PC-3 (cell line): ENCODE measurements at places on chromosomes 4 and X.

- DNase-seq = peak; percentile 90
These were observed at the start of gene HSD17B10 for GRCh38 chrX:53433651-53434639. Gene HSD17B10, minus strand, starts transcription at chrX:53434370. Its CDS starts 25 bp downstream, at chrX:53434345.

- no peak for DNase-seq
These were observed 158.6 kb downstream of the TET2 start for GRCh38 chr4:105305019-105305836.

GRCh38 chrX:15985937-15986336, 131.3 kb upstream of the AP1S2 start:
- peak; percentile 6 for DNase-seq

DNA sequence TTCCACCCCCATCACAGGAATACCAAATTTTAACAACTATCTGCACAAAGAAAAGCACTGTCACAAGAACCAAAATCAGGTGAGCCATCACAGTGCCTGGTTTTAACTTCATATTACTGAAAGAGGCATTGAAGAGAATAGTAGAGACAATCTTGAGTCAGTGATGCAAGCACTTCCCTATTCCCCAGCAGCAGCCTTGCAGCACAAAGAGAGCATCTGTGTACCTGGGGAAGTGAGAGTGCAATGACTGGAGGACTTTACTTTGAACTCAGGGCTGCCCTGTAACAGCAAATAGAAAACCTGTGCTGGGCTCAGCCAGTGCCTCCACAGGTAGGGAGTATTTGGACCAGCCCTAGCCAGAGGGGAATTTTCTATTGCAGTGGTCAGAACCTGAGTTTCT, 361.8 kb downstream of the TEX13C start:
- DNase-seq = no peak

GRCh38 chr4:37715889-37716402, 29.8 kb upstream of the RELL1 start:
- DNase-seq = peak; percentile 3

- DNase-seq = peak; percentile 76
These were observed 117.7 kb upstream of the SLC6A14 start for GRCh38 chrX:116318672-116319071.

DNA sequence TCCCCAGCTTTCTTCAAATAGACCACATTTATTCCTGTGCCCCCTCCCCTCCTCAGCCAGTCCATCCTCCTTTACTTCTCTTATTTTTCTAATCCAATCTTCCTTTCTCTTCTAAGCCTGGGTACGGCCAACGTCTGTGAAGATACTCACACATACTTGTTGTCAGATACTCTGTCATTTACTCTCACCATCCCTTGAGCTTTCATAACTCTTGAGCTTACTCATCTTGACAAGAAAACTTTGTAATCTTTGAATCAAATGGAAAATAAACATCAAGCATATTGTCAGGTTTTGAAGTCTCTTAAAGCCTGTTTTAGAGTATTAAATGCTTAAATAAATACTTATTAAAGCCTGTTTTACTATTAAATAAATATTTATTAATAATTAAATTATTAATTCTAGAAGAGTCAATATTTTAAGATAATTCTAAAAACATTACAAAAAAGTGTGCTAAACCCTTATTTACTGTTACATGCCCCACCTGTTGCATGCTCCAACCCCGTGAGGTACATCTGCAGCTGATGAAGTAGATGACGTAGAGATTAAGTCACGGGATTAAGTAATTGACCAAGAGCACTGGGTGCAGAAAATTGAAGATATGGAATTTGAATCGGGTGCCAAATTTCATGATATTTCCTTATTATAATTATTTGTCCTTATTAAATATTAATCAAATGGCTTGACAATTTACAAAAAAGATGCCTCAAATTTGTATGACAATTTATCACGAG, 1.5 kb upstream of the TRIML2 start:
- peak; percentile 24 for DNase-seq

DNA sequence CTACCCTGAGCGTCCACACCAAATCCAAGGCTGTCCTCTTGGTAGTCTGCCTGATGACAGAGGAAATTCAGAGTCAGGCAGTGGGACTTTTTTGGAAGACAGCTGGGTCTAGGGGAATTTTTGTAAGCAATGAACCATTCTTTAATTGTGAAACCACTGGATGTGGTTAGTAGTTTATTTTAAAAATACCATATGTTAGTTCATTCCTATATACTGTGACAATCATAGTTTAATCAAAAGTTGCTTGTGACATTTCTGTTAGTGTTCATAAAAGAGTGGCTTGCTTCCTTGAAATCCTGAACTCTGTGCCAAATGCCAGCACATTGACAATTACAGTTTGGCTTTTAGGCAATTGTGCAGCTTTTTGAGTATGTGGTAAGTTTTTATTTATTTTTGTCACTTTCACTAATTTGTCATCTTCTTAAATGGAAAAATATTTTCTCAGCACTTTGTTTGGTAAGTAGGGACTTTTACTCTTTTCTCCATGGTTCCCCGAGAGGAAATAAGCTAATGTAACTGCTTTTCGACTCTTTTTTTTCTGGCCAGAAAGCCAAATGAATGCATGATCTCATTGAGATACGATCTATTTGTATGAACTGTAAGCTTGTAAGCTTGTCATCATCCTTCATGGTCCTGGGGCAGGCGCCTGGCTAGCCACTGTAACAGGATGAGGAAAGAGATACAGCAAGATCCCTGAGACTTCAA, 72.6 kb upstream of the SLC4A4 start:
- DNase-seq = peak; percentile 10

- DNase-seq = peak; percentile 17
These were observed 23.5 kb upstream of the IL2 start for GRCh38 chr4:122479935-122480416.

- no peak for DNase-seq
These were observed 19.8 kb upstream of the PPP1R2C start for GRCh38 chrX:42797651-42798269.

- DNase-seq = peak; percentile 2
These were observed 104.7 kb upstream of the EGFL6 start for GRCh38 chrX:13464599-13465275.

DNA sequence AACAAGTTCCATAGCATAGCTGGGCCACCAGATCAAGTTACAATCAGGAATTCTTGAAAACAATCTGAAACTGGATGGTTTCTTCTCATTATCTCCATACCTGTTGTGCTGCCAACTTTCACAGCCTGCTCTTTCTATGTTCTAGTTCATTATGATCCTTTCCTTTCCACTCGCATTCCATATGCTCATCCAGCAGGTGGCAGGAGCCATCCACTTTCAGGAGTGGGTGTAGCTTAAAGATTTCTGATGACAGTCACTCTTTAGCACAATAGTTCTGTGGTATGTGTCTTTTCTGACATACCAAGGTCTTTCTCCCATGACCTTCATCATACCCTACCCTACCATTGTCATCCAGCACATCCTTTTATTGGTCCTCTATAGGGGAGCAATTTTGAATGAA, 46.4 kb downstream of the PAGE2 start:
- DNase-seq = peak; percentile 55

DNA sequence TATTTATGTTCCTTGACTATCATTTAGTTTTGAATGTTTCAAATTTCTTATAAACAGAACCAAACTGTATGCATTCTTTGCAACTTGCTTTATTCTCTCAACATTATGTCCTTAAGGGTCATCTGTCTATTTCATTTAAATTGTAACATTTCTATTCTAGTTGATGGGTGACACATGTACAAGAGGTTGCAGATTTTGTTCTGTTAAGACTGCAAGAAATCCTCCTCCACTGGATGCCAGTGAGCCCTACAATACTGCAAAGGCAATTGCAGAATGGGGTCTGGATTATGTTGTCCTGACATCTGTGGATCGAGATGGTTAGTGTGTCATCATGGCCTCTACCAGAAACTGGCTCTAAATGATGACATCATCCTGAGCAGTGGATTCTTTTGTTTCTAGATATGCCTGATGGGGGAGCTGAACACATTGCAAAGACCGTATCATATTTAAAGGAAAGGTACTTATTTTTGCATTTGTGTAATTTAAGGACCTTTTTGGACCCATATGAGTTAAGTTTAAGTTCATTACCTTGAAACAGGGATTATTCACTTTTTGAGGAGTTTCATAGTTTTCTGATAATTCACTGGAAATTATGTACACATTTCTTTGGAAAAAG, 6.1 kb downstream of the LIAS start:
- peak; percentile 32 for DNase-seq

GRCh38 chr4:145189981-145190380, 9.6 kb upstream of the OTUD4 start:
- DNase-seq = no peak

- DNase-seq = peak; percentile 7
These were observed 454.5 kb upstream of the PCDH7 start for GRCh38 chr4:30265716-30266115.

DNA sequence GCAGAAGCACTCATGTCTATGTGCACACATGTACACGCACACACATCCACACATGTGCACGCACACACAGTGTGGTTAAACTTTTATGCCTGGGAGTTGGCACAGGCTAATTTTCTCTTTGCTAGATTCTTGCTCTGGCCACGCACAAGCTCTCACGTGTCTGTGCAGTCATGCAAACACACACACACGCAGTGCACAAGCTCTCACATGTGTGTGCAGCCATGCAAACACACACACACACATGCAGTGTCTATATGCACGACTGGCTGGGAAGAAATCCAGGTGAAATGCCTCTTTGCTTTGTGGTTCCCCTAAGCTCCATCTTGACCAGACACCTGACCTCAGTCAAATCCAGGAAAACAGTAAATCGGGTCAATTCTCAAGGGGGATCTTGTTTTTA, 138.0 kb downstream of the SHOX start:
- DNase-seq = no peak

GRCh38 chr4:183053681-183054080, 45.4 kb upstream of the WWC2 start:
- DNase-seq = no peak

DNA sequence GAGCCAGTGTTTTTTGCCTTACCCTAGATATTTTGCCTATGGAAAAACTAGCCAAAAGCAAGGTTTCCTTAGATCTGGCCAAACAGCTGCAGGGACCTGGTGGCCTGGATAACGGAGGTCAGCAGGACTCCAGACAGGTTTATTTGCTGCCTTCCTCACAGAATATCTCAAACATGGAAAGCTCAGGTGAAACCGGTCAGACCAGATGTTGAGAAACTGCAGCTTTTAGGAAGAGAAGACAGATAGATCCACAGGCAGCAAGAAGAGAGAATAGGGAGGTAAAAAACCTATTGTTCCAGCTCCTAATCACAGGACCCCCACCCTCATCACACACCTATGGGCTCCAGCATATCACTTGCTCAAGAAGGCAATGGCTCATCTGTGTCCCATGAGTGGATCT, 16.2 kb downstream of the SLC16A2 start:
- peak; percentile 49 for DNase-seq

DNA sequence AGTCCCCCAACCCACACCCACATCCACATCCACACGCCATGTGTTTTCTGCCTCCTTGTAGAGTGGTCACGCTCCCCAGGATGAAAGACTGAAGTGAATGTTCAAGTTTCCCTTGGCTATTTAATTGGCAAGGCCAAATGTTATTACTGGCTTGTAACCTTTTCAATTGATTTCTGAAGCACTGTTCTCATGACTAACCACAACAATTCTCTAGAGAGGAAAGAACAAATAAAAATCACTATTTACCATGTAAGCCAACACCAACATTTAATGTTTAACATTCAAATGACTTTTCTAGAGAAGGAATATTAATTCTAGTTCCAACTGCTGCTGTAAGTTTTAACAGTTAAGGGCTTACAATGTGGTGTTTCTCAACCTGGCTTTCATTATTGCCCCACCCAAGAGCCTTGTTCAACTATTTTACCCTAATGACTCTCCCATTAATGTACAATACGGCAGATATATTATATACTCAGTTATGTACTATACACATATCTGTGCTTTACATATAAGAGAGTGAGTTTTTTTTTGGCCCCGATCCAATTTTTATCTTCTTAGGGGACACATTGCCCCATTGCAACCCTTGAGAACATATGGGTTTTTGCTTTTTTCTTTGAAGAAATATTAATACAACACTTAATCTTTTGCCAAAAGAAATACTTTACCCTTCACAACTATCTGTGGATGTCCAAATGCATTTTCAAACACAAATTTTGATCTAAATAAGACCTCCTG, 46.5 kb downstream of the RELL1 start:
- DNase-seq = no peak

DNA sequence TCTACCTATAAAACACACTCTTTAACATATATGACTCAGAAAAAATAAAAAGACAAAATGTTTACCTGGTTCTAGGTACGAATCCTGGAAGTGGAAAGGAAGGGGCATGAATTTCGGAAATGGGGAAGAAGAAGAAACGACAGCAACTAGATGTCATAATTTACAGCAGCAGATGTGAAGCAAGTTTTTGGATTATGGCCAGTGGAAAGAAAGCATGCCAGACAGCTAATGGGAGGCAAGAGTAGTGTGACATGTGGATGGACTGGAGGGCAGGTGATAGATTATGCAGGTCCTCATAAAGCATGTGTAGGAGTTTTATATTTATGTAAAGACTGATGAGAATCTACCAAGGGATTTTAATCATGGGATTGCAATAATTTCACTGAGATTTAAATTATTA, 279.0 kb upstream of the TACR3 start:
- no peak for DNase-seq

- DNase-seq = no peak
These were observed 36.8 kb downstream of the ING2 start for GRCh38 chr4:183541752-183542040.

- no peak for DNase-seq
These were observed 15.6 kb upstream of the SPRY1 start for GRCh38 chr4:123380728-123381716.

- no peak for DNase-seq
These were observed 326.3 kb downstream of the RAPGEF2 start for GRCh38 chr4:159428975-159429692.

DNA sequence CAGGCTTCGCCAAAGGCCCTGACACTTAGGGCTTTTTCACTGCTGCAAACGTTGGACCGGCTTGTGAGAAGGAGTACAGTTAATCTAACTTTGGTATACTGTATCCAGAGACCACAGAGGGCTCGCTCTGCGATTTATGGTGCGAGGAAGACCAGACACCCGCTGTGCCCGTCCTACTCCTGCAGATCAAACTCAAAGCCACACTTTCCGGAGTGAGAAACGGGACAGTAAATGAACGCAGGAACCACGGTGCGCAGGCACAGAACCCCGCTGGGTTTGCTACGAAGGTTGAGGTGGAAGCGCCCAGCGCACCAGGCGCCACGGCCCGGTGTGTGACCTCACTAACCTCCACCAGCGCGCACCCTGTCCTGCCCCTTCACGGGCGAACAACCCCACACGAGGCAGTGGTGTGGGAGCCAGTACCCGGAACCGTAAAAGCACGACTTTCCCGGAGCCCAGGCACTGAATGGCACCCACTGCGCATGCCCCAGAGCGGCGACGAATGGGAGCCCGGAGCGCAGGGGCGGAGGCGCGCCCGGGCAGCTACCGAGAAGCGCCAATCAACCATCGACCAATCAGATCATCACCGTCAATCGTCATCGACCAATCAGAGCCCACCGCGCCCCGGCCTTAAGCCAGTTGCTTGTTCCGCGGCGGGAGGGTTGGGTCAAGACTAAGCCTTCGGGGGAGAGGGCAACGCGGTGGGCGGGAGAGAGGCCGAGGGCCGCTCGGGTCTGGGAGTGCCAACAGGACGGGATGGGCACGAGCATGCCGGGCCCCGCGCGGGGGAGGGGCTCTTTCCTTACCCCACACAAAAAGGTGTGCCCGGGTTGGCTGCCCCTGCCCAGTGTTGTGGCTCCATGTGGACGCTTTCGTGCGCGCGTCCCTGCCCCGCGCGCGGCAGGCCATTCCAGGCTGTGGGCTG, 21.3 kb upstream of the WDR45 start:
- DNase-seq = peak; percentile 94
